ENCODE measurements at places on chromosomes 11 and 22.

DNA sequence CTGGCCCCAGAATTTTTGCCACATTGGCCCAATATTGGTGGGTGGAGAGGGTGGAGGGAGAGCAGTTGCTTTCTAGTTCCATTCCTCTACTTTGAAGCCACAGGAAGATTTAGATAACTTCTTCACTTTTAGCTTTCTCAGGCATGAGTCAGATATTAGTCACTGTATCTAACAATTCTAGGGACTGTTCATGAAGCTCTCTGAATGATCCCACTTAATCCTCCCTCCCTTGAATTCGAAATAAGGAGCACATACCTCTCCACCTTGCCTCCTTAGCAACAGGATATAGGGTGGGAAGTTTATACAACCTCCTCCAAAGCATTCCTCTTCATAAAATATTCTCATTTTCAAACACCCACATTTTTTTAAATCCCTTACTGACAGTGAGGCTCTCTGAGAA is 13.5 kb downstream of the FSHB start:
- peak; percentile 96 for DNase-seq

DNA sequence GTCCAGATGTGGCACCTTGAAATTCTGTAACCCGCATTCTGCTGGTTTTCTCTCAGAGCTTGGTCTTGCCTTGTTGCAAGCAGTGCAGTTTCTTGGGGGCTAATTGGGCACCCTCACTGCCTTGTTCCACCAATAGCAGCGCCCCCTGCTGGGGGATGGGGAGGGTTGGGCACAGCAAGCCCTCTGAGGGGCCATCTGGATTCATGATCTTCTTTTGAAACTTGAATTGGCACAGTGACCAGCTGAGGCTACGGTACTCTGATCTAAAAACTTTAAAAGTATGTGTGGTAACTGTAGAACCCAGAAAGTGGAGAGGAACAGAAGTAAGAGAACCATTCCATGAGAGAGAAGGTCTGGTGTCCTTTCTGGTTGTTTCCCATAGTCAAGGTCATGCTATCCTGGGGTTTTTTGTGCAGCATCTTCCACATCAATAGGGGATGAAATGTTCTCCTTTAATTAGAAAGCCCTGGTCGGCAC is 64.2 kb downstream of the MED15 start:
- no peak for DNase-seq

DNA sequence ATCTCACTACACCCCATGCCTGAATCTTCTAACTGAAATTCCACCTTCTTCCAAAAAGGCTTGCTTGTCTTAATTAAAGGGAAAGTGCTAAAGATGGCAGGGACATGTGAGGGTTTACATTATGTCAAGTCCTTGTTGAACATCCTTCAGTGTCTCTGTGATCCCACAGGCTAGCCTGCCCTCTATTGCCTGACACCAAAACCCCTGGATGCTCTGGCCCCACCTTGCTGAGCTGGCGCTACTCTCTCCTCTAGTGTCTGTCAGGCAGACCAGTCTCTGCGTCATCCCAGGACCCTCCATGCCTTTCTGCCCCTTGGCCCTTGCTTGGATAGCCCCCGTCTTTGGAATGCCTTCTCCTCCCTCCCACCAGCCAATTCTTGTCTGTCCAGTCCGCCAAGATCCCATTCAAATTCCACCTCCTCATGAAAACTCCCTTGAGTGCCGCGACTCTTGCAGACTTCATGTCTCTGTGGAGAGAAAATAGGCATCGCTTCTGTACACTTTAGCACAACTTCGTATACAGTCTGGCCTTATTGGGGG is 69.3 kb downstream of the PKNOX2 start:
- no peak for DNase-seq

DNA sequence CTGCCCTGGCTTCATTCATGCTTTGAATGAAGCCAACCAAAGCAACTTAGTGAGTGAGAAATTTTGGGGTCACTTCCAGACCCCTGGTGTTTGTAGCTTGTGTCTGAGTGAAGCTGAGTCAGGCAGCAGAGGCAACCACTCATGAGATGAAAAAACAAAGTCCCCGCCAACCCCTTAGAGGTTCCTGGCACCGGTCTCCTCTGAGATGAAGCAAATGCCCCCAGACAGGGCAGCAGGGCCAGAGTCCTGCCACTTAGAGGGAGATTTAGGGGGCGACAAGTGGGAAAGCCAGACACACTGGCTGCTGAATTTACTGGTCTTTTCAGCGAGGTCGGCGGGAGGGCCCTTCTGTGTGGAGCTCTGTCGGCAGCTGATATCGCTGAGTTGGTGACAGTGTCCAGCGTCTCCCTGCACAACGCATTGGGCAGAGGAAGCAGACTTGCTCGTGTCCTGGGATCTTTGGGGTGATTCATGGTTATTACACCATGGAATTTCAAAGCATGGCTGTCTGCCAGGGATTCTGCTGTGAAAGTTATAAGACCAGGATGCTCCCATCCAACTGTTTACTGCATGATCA is 482.6 kb downstream of the MIAT start:
- DNase-seq, result peak; percentile 89

- no peak for DNase-seq
Observed at GRCh38 chr11:1483445-1483961, 3.1 kb downstream of the MOB2 start.

GRCh38 chr11:94602430-94603372 is 35.5 kb downstream of the PIWIL4 start:
- peak; percentile 84 for DNase-seq

GRCh38 chr11:68821670-68822069 is 20.0 kb downstream of the CPT1A start:
- no peak for DNase-seq

DNA sequence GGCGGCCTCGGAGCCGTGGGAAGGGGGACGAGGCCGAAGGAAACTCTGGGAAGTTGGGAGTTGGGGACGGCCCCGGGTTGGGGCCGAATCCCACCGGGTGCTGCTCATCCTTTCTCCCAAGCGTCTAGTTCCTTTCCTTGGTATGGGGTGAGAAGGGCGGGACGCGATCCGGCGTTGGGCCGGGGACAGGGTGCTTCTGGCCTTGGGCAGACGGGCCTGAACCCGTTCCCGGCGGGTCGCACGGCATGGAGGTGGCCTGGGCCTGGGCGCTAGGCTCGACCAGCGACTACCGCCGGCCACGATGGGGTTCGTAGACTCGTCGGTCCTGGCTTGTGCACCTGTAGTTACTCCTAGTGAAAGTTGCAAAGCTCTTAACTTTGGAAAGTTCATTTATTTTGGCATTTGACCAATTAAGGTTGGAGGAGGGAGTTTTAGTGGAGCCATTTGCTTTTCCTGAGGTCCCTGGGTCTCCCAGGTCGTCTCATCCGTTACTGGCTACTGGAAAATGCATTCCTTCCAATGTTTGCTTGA is 1.0 kb downstream of the SYT9 start:
- DNase-seq, result no peak

DNA sequence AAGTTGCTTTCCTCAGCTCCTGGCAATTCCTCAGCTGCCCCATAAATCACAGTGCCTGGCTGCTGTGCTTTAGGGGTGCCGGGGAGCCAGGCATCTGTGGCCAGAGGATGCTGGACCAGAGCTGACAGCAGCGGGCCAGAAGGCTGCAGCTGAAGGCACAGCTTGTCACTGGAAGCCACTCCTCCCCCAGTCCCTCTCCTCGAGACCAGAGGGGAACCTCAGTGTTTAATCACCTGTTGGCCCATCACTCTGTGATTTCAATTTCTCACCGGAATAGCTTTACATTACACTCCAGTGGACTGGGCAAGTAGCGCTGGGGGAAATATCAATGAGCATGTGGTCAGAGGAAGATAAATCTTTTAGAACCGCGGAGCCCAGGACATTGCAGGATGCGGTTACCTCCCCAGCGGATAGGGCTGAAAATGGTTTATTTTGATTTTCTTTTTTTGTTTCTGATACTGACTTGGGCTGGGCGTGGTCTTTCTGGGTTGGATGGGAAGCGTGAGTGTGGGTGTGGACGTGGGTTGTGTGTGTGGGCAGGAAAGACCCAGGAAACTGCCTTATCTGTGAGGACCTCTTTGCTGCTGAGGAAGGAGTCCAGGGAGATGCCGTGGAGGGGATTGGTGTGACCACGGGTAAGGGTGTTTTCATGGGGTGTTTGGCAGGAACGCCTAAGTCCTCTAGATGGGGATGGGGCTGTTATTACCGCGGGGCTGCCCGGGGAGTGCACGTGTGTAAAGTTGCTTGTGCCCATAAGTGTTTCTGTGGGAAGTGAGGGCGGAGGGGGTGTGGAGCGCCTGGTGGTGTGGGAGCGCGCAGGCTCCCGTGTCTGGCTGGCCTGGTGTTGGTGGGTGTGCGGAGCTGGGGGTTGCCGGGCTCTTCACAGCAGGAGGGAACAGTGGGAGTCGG is 4.0 kb downstream of the DAGLA start:
- peak; percentile 58 for DNase-seq

DNA sequence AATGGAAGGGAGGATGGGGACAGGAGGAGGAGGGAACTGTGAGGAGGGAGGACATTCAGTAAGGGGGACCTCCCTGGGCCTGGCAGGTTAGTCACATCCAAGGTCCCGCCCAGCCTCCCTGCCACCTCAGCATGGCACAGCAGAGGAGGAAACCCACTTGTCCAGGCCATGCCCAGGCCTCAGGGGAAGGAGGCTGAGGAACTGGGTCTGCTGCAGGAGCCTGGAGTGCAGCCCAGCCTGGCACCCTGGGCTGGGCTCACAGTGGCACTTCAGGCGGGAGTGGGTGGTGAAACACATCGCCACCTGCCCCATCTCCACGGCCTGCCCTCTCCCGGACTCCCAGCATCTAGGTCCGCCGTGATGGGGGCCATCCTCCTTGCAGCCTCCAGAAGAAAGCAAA is 17.2 kb upstream of the KLHL35 start:
- DNase-seq, result no peak

DNA sequence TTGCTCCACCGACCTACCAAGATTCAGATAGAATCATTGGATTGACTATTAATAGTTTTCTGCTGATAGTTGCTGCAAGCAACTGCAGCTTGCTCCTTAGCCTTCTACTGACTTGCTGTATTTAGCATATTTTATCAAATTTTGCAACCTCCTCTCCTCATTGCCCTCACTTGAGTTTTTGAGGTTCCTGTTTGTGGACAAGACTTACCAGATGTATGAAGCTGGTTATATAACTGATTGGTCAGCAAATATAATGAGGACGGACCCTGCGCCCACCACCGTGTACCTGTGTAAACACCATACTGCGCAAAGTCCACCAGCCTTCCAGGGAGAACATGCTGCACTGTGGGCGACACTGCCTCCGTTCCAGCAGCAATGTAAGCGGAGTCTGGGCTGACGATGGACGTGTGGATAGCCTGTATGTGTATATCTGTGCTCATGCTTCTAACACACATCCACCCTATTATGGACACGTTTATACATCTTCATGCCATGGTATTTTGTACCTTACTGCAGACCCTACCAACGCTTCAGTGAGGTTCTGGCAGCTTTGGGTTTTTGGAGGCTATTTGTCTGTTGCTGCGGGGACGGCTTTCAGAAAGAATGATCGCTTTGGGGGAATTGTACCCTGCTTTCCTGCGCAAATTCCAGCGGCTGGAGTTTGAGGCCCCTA is 1.5 kb upstream of the USP18 start:
- DNase-seq, result no peak

GRCh38 chr22:26431261-26431995 is 2.4 kb downstream of the ASPHD2 start:
- no peak for DNase-seq

GRCh38 chr22:32680277-32680676 is 121.2 kb upstream of the TIMP3 start:
- DNase-seq, result no peak

- peak; percentile 94 for DNase-seq
Observed at GRCh38 chr11:130609121-130610035, 160.9 kb downstream of the ADAMTS15 start.

- no peak for DNase-seq
Observed at GRCh38 chr22:48639896-48640748, 1187.6 kb downstream of the BRD1 start.

GRCh38 chr22:47091246-47091651 is 328.8 kb downstream of the TBC1D22A start:
- peak; percentile 37 for DNase-seq

GRCh38 chr11:112965656-112966055 is 4.4 kb downstream of the NCAM1 start:
- DNase-seq, result no peak

DNA sequence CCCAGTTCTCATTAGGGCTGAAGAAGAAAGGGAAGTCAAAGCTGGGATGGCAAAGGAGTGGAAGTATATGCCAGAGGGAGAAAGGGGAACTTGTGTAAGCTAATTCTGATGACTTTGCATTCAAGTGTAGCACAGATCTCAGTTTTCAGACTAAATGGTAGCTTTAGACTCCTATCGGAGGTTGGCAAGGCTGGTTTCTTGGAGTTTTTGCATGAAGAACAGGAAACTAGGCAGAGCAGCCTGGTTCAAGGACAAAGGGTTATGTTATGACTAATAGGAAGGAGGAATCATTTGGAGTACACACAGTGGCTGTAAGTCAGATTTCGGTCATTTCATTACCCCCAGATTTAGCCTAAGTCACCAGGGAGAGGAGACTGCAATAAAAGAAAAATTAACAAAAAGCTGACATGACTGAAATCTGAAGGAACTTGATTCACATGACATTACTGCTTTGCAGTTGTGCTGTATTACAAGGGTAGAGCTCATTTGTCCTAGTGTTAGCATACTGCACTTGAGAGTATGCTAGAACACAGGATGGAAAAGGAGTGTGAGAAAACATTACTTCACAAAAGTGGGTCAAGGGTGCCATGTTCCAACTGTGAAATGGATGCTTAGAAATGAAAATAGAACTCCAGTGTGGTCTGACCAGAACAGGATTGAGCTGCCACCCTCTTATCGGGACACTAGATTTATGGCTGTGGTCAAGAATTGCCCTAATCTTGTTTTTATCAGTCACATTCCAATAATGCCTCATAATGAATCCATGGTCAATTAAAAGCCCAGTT is 23.6 kb downstream of the ADM start:
- DNase-seq, result peak; percentile 96

DNA sequence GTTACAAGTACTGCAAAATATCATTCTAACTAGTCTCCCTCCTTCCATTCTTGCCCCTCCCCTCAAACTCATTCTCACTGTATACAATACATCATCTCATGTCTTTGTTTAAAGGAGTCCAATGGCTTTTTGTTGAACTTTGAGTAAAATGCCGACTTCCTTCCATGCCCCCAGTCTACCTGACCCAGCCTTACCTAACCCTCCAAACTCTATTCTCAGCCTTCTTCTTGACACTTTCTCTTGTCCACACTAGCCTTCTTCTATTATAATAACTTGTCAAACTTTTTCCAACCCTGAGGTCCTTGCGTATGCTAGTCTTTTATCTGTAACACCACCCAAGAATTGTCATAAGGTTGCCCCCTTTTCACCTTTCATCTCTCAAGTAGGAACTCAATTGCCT is 1011.4 kb upstream of the CCDC90B start:
- DNase-seq, result no peak

DNA sequence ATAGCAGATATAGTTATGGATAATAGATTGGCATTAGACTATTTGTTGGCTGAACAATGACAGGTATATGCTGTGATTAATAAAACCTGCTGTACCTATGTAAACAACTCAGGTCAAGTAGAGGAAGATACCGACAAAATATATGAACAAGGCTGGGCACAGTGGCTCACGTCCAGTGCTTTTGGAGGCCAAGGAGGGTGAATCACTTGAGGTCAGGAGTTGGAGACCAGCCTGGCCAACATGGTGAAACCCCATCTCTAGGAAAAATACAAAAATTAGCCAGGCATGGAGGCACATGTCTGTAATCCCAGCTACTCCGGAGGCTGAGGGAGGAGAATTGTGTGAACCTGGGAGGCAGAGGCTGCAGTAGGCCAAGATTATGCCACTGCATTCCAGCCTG is 14.0 kb upstream of the CHKA start:
- no peak for DNase-seq

GRCh38 chr11:30459821-30460220 is 126.3 kb downstream of the MPPED2 start:
- DNase-seq, result no peak

GRCh38 chr11:65418431-65418680 is 4.2 kb upstream of the NEAT1 start:
- DNase-seq, result no peak

Measured in amniotic epithelial cell (primary cell).